ENCODE measurements at places on chromosomes 12 and 14.

GRCh38 chr14:55123101-55123500 lies 6.0 kb upstream of the LGALS3 start:
- no peak for DNase-seq

DNA sequence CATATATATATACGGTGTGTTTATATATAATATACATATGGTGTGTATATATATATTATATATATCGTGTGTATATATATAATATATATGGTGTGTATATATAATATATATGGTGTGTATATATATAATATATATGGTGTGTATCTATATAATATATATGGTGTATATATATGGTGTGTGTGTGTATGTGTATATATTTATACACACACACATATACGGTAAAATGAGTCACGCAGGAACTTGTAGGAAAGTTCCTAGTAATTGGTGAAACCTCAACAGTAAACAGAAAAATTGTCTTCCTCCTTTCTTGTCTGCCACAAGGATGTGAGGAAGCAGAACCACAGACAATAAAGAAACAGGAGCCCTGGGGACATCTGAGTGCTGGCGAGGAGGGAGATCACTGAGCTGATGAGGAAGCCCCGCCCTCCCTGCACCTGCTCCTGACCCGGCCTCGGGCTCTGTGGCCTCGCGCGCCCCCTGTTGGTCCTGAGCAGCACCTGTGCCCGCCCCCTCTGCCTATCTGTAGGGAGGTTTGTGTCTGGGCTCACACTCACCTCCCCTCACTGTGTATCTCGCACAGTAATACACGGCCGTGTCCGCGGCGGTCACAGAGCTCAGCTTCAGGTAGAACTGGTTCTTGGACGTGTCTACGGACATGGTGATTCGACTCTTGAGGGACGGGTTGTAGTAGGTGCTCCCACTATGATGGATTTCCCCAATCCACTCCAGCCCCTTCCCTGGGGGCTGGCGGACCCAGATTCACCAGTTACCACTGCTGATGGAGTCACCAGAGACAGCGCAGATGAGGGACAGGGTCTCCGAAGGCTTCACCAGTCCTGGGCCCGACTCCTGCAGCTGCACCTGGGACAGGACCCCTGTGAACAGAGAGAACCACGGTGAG lies 1079.4 kb downstream of the TMEM121 start:
- DNase-seq = no peak

DNA sequence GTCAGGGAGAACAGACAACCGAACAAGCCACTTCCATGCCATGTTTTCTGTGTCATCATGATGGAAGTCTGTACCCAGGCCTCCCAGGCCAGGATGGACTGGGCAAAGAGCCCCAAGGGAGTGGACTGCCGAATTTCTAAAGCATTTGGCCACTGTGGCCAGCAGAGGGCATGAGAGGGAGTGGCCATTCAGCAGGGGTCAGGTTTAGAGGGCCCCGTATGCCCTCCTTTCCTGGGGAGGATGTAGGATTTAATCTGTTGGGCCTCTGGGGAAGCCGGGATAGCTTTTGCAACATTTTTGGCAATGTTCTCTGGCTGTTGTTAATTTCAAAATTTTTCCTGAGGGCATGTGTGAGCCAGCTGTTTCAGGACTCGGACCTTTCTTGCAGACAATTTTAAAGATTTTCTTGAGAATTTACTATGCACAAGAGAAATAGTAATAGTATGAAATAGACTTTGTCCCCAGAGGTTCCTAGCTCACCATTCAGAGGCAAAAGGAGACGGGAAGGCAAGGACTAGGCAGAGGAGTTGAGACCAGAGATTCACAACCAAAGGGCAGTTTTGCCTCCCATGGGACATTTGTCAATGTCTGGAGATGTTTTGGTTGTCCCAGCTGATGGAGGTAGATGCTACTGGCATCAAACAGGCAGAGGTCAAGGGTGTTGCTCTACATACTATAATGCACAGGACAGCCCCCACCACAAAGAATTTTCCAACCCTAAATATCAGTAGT lies 18.0 kb downstream of the ACACB start:
- DNase-seq = no peak

- no peak for DNase-seq
These were observed 12.2 kb upstream of the SPTSSA start for GRCh38 chr14:34474187-34474679.

- no peak for DNase-seq
These were observed 485.4 kb downstream of the MDGA2 start for GRCh38 chr14:47189911-47190484.

- no peak for DNase-seq
These were observed 50.0 kb downstream of the KDM2B start for GRCh38 chr12:121530600-121531355.

DNA sequence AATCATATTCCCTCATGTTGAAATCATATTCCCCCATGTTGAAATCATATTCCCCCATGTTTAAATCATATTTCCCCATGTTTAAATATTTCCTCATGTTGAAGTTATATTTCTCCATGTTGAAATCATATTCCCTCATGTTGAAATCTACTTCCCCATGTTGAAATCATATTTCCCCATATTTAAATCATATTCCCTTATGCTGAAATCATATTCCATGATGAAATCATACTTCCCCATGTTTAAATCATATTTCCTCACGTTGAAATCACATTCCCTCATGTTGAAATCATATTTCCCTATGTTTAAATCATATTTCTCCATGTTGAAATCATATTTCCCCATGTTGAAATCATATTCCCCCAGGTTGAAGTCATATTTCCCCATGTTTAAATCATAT lies 34.6 kb upstream of the ADGRD1 start:
- no peak for DNase-seq

GRCh38 chr12:108313606-108314351 lies 25.3 kb downstream of the CMKLR1 start:
- DNase-seq = no peak

DNA sequence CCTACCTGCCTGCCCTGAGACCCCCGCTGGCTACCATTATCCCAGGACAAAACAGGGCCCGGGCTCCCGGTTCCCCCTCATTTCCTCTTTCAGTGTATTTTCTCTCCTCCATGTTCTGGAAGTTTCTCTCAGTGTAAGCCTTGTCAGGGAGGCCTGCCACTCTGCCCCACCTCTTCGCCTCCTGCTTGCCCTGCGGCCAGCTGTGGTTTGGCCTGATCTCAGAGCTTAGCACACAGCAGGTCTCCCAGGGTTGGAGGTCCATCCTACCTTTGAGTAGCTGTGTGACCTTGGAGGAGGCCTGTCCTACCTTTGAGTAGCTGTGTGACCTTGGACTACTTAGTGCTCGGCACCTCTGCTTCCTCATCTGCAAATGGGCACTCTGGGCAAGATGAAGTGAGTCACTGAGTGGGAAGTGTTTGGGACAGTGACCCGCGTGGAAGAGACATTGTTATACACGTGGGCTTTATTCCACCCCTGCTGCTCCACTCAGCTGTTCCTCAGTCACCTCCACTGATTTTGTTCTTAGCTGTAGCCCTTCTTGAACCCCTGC lies 212.7 kb downstream of the ZFP36L1 start:
- DNase-seq = no peak

- no peak for DNase-seq
These were observed 396.5 kb downstream of the FOXG1 start for GRCh38 chr14:29163109-29163508.

GRCh38 chr14:106872611-106873446 lies 1346.4 kb downstream of the TMEM121 start:
- peak; percentile 4 for DNase-seq

GRCh38 chr14:59919570-59920377 lies at the start of gene LRRC9:
Gene LRRC9 (plus strand): TSS chr14:59920144.
- no peak for DNase-seq

DNA sequence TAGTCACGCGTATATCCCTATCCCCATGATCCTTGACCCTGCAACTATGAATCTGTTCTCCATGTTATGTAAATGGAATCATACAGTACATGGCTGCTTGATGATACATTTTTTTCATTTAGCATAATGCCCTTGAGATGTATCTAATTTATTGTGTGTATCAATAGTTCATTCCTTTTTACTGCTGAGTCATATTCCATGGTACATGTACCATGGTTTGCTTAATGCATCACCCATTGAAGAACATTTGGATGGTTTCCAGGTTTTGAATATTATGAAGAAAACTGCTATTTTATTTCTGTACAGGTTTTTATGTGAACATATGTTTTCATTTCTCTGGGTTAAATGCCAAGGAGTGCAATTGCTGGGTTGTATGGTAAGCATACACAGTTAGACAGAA lies 4.0 kb upstream of the RNASE10 start:
- no peak for DNase-seq

GRCh38 chr12:122190842-122191668 lies 8.1 kb downstream of the LRRC43 start:
- DNase-seq = peak; percentile 49

DNA sequence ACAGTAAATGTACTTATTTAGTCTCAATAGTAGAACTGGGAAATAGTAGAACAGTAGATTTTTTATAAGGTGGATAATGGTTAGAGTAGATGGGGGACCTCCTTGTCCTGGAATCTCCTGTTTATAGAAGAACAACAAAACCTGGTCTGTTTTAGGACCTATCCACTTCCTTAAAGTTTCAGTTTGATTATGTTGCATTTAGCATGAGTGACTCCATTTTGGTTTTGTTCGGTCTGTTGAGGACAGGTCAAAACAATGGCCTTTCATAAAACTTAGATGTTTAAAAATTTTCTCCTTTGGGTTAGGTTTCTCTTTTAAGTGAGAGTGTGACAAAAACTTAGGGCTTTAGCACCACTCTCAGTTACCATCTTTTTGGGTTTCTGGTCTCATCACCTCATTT lies 308.9 kb downstream of the BTG1 start:
- DNase-seq = no peak

DNA sequence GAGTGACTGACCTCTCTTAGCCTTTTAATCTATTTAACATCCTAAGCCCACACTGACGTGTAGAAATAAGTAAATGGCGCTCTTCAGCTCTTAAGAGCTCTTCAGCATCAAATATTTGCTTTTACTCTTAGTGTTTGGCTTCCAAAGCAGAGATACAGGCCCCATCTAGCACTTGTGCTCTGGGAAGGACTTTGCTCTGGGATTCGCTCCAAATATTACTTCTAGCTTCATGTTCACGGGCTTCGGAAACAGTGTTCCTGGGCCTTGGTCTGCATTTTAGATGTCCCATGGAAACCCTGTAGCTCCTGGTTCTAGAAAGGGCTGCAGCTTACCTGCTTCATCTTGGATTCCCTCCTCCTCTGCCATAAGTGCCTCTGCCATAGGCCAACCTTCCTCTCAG lies 2.7 kb upstream of the NKX2-8 start:
- DNase-seq = no peak

- DNase-seq = no peak
These were observed 530.2 kb downstream of the RPS29 start for GRCh38 chr14:49056021-49056420.

- DNase-seq = no peak
These were observed 211.5 kb upstream of the CRY1 start for GRCh38 chr12:107304588-107305532.

DNA sequence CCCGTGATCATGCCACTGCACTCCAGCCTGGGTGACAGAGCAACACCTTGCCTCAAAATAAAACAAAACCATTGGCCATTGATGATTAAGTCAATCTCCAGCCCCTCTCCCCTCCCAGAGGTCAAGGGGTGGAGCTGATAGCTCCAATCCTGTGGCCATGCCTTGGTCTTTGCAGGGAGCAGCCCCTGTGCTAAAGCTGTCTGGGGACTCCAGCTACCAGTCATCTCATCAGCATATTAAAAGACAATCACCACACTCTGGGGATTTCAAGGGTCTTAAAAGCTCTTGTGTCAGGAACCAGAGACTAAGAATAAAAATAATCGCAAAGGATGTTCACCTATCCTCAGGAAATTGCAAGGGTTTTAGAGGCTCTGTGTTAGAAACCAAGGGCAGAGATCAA lies 30.6 kb downstream of the HCAR2 start:
- no peak for DNase-seq

DNA sequence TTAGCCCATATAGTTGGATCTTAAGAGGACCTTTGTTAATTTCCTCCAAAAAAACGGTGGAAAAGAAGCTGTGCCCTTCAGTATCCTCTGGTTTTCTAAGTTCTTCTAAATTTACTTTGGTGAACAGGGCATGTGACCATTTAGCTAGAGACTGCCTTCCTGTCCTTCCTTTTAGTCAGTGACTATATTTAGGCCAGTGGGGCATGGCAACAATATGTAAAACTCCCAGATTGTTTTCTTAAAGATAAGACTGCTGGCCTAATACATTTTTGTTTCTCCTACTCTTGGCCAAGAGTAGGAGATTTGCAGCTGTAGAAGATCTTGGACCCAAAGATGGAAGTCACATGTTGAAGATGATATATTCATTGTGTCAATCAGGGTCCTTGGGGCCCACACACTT lies 325.1 kb upstream of the DCN start:
- no peak for DNase-seq

DNA sequence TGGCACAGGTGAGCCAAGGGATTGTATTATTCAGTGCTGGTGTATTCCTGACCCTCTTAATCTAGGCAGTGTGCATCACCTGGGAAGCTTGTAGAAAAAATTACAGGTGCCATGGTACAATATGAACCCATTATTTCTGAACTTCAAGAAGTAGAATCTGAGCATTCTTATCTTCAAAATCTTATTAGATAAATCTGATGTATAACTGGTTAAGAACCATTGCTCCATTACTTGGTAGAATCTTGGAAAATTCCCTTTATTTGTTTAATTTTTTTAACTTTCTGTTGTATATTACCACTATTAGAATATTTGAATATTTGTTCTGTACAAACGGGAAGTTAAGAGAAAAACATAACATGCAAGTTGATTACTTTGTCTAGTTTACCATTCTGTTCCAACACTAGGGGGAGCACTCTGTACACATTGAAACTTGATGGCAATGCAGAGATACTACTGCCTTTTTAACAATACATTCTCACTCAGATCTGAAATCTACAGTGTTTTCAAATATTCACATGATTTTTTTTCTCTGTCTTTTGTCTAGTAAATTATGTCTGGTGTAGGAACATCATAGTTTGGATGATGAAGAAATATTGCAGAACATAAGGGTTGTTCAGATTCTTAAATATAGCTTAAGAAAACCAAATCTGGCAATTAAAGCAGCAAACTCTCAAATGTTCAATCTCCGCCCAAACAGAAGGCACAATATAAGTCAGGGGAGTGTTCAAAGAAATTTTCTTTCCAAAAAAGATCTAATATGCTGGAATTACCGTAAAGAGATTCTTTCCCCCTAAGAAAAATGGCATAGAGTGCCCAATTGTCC lies 196.6 kb downstream of the PCNX1 start:
- DNase-seq = peak; percentile 49

GRCh38 chr12:15118955-15119354 lies 102.3 kb downstream of the RERG start:
- no peak for DNase-seq
